CD14-positive monocyte (primary cell): ENCODE measurements at places on chromosomes 4 and X. TPM values are rescaled to one million over a fixed set of nuclear protein-coding genes. Genes with fewer than 3 reads are reported as not detected.

DNA sequence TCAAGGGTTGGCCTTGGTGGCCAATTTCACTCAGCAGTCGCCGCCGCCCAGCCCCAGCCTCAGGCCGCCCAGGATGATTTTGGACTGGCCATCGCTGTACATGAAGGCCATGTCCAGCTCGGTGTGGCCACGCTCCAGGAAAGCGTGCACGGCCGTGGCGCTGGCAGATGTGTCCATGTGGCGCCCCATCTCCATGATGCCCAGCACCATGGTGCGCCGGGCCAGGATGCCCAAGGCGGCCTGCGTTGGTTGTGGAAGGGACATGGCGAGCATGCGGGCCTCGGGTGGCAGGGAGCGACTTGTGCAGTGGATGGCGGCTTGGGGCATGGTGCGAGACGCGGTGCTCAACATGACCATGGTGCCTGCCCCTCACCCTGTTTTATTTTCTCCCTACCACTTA lies 55.4 kb downstream of the ZCCHC12 start:
- H3K36me3 ChIP-seq, result no peaks in the 10 kb centered on the region
- DNase-seq, result no peak
- no peaks in the 10 kb centered on the region for H3K4me1 ChIP-seq
- no peaks in the 10 kb centered on the region for H3K27me3 ChIP-seq
- H3K4me3 ChIP-seq, result no peak overlapping the region

- H3K27me3 ChIP-seq, result no peaks in the 10 kb centered on the region
- H3K4me1 ChIP-seq, result no peaks in the 10 kb centered on the region
- DNase-seq, result no peak
- no peaks in the 10 kb centered on the region for H3K36me3 ChIP-seq
- no peak overlapping the region for H3K27ac ChIP-seq
- H3K4me3 ChIP-seq, result no peak overlapping the region
Observed at GRCh38 chr4:173038192-173038896, 130.3 kb upstream of the GALNT7 start.

GRCh38 chrX:69162361-69162865 lies 2.8 kb downstream of the PJA1 start:
- no peak for DNase-seq
- H3K36me3 ChIP-seq, result no peaks in the 10 kb centered on the region
- H3K27ac ChIP-seq, result no peak overlapping the region
- H3K4me3 ChIP-seq, result no peak overlapping the region
- no peaks in the 10 kb centered on the region for H3K4me1 ChIP-seq

DNA sequence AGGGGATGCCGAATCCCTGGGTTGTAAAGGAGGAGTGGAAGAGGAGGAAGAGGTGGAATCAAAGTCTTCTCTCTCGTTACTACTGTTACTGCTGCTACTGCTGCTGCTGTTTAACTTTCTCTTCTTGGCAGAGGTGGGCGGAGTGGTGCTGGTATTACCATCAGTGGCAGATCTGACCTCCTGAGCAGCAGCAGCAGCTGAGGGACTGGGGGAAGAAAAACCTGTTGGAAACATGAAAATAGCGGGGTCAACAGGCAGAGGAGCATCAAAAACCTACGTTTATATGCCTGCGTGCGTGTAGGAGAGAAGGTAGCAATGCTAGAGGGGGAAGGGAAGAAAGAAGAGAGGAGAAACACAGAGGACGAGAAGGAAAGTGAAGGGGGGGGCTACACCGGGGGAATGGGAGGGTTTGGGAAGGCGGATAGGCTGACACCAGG lies 339 bp downstream of the CUL4B start:
- H3K27ac ChIP-seq, result peak overlapping the region; percentile 97
- H3K4me1 ChIP-seq, result peaks cover 22% of the 10 kb centered on the region
- DNase-seq, result no peak
- H3K4me3 ChIP-seq, result peak overlapping the region; percentile 93
- H3K27me3 ChIP-seq, result no peaks in the 10 kb centered on the region

DNA sequence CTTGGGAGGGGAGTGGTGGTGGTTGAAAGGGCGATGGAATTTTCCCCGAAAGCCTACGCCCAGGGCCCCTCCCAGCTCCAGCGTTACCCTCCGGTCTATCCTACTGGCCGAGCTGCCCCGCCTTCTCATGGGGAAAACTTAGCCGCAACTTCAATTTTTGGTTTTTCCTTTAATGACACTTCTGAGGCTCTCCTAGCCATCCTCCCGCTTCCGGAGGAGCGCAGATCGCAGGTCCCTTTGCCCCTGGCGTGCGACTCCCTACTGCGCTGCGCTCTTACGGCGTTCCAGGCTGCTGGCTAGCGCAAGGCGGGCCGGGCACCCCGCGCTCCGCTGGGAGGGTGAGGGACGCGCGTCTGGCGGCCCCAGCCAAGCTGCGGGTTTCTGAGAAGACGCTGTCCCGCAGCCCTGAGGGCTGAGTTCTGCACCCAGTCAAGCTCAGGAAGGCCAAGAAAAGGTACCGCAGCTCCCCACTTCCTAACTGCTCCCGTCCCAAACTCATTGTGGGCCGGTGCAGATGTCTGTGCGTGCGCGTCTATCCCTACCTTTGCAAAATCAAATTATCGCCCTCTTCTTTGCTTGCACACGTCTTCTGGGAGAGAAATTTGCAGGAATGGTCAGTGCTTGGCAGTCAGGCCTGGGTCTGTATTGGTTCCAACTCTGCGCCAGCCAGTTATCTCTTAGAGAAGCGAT lies 533 bp downstream of the IL15 start:
- DNase-seq, result peak; percentile 44
- H3K27ac ChIP-seq, result peak overlapping the region; percentile 65
- H3K36me3 ChIP-seq, result no peaks in the 10 kb centered on the region
- peaks cover 5% of the 10 kb centered on the region for H3K27me3 ChIP-seq
- H3K4me1 ChIP-seq, result peaks cover 49% of the 10 kb centered on the region

- no peaks in the 10 kb centered on the region for H3K4me1 ChIP-seq
- H3K27ac ChIP-seq, result no peak overlapping the region
- no peaks in the 10 kb centered on the region for H3K27me3 ChIP-seq
- H3K4me3 ChIP-seq, result no peak overlapping the region
- no peak for DNase-seq
Observed at GRCh38 chrX:82134378-82134777, 932.5 kb downstream of the SH3BGRL start.

DNA sequence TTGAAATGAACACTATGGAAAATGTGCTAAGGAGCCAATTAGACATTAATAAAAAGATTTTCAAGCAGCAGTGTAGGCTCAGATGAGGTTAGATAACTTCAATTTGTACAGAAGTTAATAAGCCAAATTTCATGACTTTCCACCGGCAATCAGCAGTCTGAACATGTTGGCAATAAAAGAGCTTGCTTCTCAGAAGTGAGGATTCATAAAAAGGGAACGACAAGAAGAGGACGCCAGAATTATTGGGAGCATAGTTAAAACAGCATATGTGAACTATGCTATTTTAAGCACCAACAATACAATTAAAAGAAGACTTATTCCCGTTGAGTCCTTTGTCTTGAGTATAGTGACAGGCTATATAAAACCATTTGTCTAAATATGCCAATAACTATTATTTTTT lies 785.3 kb downstream of the ADGRL3 start:
- no peak overlapping the region for H3K4me3 ChIP-seq
- H3K27ac ChIP-seq, result no peak overlapping the region
- no peaks in the 10 kb centered on the region for H3K27me3 ChIP-seq
- no peak for DNase-seq
- H3K4me1 ChIP-seq, result no peaks in the 10 kb centered on the region

DNA sequence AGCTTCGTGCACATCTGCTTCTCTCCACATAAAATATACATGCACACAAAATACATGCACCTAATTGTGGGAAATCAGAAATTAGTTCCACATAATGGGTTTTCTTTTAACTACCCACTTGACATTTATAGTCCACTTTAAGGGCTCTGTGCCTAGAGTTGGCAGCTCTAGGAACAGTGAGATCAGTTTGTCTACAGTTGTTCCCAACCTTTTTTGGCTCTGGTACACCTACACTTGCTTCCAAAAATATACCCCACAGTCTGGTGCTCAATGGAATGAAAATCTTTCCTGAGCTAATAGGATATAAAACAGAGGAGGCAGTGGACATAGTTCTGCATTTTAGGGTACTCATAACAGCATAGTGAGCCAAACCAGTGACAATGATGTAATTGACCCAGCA lies 36.1 kb downstream of the HDAC8 start:
- DNase-seq, result no peak
- H3K36me3 ChIP-seq, result no peaks in the 10 kb centered on the region
- H3K27ac ChIP-seq, result no peak overlapping the region
- H3K4me3 ChIP-seq, result no peak overlapping the region

The NDUFA1 gene
- polyA plus RNA-seq, result 353 TPM

The USP46 gene
- 2.3 TPM for polyA plus RNA-seq

The ADAD1 gene
- polyA plus RNA-seq, result not detected
